A549 treated with AZD2906 at 1 μM for 4 hours (cell line): ENCODE measurements at places on chromosomes 12 and 14. TPM values are rescaled to one million over a fixed set of nuclear protein-coding genes. Genes with fewer than 3 reads are reported as not detected.

The RSRC2 gene
- total RNA-seq: 45.1 to 66.7 TPM (median 56.4 TPM) in 5 replicates

The IQSEC3 gene
- total RNA-seq: 0.02 to 0.16 TPM (median 0.05 TPM) in 5 replicates

The BDKRB2 gene
- total RNA-seq: 0.82 to 1.0 TPM (median 0.88 TPM) in 5 replicates

The ZDHHC22 gene
- total RNA-seq: 0.19 to 0.29 TPM (median 0.24 TPM) in 5 replicates

The FAIM2 gene
- 0.01 to 0.13 TPM (median 0.03 TPM) in 3 of 5 replicates, not detected in the others for total RNA-seq

The GNB3 gene
- total RNA-seq: 0.92 to 2.1 TPM (median 1.4 TPM) in 5 replicates

The PTPRR gene
- total RNA-seq: 0.09 to 0.33 TPM (median 0.17 TPM) in 5 replicates

The CPNE8 gene
- total RNA-seq: 8.0 to 10.4 TPM (median 9.5 TPM) in 5 replicates

The ZNF605 gene
- 2.0 to 3.7 TPM (median 3.2 TPM) in 5 replicates for total RNA-seq

The B4GALNT3 gene
- total RNA-seq: 0.44 to 0.82 TPM (median 0.54 TPM) in 5 replicates

The LPAR5 gene
- total RNA-seq: 0.53 to 0.92 TPM (median 0.65 TPM) in 5 replicates

The TEX52 gene
- not detected in 5 replicates for total RNA-seq

The ARHGAP9 gene
- total RNA-seq: 0.33 to 0.96 TPM (median 0.48 TPM) in 5 replicates

The CARMIL3 gene
- total RNA-seq: 0.48 to 0.59 TPM (median 0.49 TPM) in 5 replicates

The LMNTD1 gene
- total RNA-seq: not detected in 5 replicates

The RFX4 gene
- 0.06 to 0.18 TPM (median 0.08 TPM) in 3 of 5 replicates, not detected in the others for total RNA-seq

The AMN gene
- 0.14 to 0.48 TPM (median 0.28 TPM) in 5 replicates for total RNA-seq

The IL23A gene
- 0.31 to 0.52 TPM (median 0.38 TPM) in 5 replicates for total RNA-seq

The UNG gene
- 90.2 to 99.4 TPM (median 90.8 TPM) in 5 replicates for total RNA-seq

The ASIC1 gene
- 4.3 to 6.1 TPM (median 5.0 TPM) in 5 replicates for total RNA-seq

The SERPINA5 gene
- 0.11 to 0.21 TPM (median 0.18 TPM) in 5 replicates for total RNA-seq

The PPFIA2 gene
- not detected in 5 replicates for total RNA-seq

The RAN gene
- total RNA-seq: 1,401 to 1,728 TPM (median 1,691 TPM) in 5 replicates

The IFNG-AS1 gene
- total RNA-seq: not detected in 5 replicates

The RNASE13 gene
- not detected in 5 replicates for total RNA-seq

The PTHLH gene
- 10.6 to 14.2 TPM (median 12.9 TPM) in 5 replicates for total RNA-seq

The RACGAP1 gene
- 70.1 to 96.3 TPM (median 77.2 TPM) in 5 replicates for total RNA-seq

The KLRK1 gene
- 0.18 TPM in 1 of 5 replicates, not detected in the others for total RNA-seq

The SLC8A3 gene
- total RNA-seq: 0.02 TPM in 1 of 5 replicates, not detected in the others

The TDRD9 gene
- 0.18 to 0.57 TPM (median 0.49 TPM) in 5 replicates for total RNA-seq

The CMA1 gene
- total RNA-seq: not detected in 5 replicates

The HCAR3 gene
- 0.02 to 0.08 TPM (median 0.04 TPM) in 4 of 5 replicates, not detected in the other for total RNA-seq

The FOXN4 gene
- 0.04 to 0.11 TPM (median 0.07 TPM) in 5 replicates for total RNA-seq

The OR6C2 gene
- total RNA-seq: not detected in 5 replicates

The WNT1 gene
- 0.09 to 0.17 TPM (median 0.13 TPM) in 5 replicates for total RNA-seq

The P2RX2 gene
- total RNA-seq: not detected in 5 replicates

The MRPL42 gene
- total RNA-seq: 39.7 to 63.0 TPM (median 46.8 TPM) in 5 replicates

The MIPOL1 gene
- 1.6 to 2.9 TPM (median 2.2 TPM) in 5 replicates for total RNA-seq

The SLC38A4 gene
- 0.12 to 0.54 TPM (median 0.13 TPM) in 5 replicates for total RNA-seq

The CLEC4D gene
- total RNA-seq: not detected in 5 replicates

The PUS1 gene
- 48.3 to 84.3 TPM (median 75.2 TPM) in 5 replicates for total RNA-seq

The KCNC2 gene
- not detected in 5 replicates for total RNA-seq

The HOXC11 gene
- 0.59 to 0.85 TPM (median 0.80 TPM) in 5 replicates for total RNA-seq

The SLCO1A2 gene
- 0.17 TPM in 1 of 5 replicates, not detected in the others for total RNA-seq

The SERPINA9 gene
- 0.07 to 0.09 TPM in 2 of 5 replicates, not detected in the others for total RNA-seq

The MAP1LC3B2 gene
- 1.2 to 1.6 TPM (median 1.3 TPM) in 5 replicates for total RNA-seq

The AKAP5 gene
- 0.22 to 0.37 TPM (median 0.31 TPM) in 5 replicates for total RNA-seq

The RHOJ gene
- total RNA-seq: not detected in 5 replicates

The AREL1 gene
- total RNA-seq: 20.7 to 24.3 TPM (median 23.4 TPM) in 5 replicates

The NID2 gene
- 30.0 to 41.7 TPM (median 31.8 TPM) in 5 replicates for total RNA-seq

The DENND5B gene
- total RNA-seq: 10.7 to 12.9 TPM (median 12.1 TPM) in 5 replicates

The BATF gene
- total RNA-seq: 0.11 TPM in 1 of 5 replicates, not detected in the others

The SLC10A1 gene
- total RNA-seq: not detected in 5 replicates

The COQ6 gene
- total RNA-seq: 22.1 to 26.9 TPM (median 25.9 TPM) in 5 replicates

The ITGA7 gene
- 1.3 to 1.5 TPM (median 1.3 TPM) in 5 replicates for total RNA-seq

The CLEC4A gene
- total RNA-seq: 0.13 to 0.27 TPM (median 0.23 TPM) in 3 of 5 replicates, not detected in the others

The CRIP2 gene
- total RNA-seq: 114 to 222 TPM (median 208 TPM) in 5 replicates
